ENCODE measurements at places on chromosomes 6 and 20.
A peak's percentile ranks its signal among the peaks of the same experiment; 100 is the strongest.

- DNase-seq: peak; percentile 82
These were observed 27.9 kb upstream of the BMP6 start for GRCh38 chr6:7697820-7698623.

GRCh38 chr6:51855310-51856082 is 231.9 kb downstream of the PKHD1 start:
- DNase-seq: peak; percentile 77

GRCh38 chr6:33066917-33067521 is 6.4 kb downstream of the HLA-DPA1 start:
- no peak for DNase-seq

DNA sequence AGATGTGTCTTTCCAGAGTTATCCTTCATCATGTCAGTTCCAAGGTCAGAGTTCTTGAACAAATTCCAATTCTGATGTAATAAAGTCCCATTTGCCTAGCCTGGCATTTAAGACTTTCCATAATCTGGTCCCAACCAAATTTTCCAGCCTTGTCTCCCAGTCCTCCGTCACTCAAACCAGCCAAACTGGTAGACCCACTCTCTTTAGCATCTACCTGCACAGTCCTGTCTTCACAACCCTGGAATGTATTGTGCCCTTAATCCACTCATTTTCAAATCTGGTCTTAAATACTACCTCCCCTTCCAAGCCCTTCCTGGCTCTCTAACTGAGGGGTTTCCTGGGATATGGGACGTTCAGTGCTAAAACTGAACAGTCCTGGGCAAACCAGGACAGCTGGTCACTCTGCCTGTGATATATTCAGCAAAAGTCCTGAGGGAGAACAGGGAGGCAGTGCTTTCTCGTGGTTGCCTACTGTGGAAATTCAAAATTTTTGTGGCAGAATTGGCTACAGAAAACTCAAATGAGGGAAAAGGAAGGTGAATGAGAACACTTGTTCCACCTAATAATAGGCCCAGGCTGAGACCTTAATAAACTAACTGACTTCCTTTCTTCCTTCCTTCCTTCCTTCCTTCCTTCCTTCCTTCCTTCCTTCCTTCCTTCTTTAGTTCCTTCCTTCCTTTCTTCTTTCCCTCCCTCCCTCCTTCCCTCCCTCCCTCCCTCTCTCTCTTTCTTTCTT is 10.8 kb upstream of the AKAP7 start:
- DNase-seq: no peak

DNA sequence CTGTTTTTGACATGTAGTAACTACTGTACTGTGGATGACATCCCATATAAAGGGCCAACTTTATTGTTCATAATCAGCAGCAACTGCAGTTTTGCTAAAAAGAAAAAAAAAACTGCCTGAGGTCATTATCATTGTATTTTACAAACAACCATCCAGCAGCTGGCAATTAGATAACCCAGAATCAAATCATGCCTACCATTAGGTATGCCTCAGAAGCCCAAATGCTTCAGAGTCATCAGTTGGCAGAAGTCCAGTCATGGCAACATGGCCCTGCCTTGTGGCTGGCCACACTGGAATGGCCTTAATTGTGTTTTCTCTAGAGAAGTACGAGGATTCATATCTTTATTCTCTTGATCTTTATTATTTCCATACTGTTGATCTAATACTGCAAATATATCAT is 462.4 kb upstream of the NRSN1 start:
- DNase-seq: no peak

DNA sequence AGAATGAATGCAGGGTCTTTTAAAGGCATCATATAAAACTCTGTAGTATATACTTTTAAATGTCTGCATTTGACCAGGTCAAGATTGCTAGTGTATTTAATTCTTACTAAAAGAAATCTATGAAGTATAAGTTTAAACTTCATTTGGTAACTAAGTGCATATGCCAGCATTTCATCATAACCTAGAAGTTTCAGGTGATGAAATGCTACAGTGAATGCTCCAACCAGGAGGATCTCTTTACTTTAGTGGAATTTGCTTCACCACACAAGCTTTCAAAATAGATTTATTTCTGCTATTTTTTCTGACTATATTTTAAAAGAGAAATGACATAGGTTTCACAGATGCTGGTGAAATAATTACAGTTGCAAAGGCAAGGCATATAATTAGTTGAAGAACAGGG is 141.9 kb downstream of the HIVEP2 start:
- DNase-seq: no peak
